ENCODE measurements at places on chromosomes 11 and 22.

DNA sequence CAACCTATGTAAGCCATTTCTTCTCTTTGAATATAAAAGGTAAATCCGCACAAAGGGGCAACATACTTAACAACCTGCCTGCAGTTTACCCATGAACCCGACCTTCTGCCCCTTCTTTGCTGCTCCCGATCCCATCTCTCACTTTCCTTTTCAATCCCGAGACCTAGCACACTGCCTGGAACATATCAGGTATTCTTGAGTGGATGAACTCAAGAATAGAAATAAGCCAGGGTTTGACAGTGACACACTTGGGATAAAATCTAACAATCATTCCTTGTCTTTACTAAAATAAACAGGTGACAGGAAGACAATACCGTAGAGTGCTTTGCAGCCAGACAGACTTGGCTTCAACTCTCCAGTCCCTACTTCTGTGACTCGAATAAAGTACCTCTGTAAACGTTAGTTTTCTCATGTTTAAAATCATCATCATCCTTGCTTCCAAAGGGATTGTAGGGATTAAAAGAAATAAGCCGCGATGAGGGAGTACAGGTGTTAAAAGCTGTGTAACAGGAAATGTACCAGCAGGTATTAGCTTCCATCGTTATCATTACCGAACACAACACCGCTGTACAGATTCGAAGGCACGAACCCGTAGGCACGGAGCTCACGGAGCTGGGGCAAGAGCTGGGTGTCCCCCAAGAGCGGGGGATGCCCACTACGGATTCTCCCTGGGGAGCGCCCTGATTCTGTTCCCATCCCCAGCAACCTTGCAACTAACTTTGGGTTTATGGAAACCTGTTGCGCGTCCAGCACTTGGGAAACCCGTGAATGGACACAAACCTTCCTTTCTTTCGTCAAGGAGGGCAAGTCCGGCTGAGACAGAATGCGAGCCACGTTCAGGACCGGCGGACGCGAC, 720 bp downstream of the UFD1 start:
- peak; percentile 7 for DNase-seq

DNA sequence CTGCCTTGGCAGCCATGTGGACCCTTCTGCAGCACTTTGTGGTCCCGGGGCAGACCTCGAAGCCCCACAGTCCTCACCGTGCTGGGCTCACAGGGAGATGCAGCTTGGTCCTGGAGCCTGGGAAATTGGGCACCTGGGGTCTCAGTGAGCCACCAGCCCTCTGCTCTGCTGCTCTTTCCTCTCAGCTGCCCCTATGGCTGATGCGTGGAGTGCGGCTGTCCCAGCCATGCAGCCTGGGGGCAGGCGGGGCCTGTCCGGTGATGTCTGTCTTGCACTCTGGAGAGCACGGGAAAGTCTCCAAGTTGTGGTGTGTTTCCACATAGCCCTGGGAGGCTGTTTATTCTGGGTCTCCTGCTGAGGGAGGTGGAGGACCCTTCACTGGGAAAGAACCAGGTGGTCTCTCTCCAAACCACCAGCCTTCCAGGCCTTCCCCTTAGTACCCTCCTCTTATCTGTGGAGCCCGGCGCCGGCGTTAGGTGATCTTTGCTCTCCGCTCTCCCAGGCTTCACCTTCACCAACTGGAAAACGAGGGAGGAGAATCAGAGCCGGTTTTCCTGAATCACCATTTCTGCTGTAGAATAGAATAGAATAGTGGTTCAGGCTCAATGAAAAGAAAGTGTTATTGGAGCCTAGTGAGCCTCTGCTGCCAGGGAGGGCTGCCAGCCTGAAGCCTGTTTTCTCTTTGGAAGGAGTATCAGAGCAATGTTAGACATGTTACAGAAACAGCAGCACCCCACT, 41.2 kb upstream of the GRAMD4 start:
- DNase-seq: no peak

GRCh38 chr11:91730057-91730456, 494.6 kb upstream of the FAT3 start:
- DNase-seq: no peak

DNA sequence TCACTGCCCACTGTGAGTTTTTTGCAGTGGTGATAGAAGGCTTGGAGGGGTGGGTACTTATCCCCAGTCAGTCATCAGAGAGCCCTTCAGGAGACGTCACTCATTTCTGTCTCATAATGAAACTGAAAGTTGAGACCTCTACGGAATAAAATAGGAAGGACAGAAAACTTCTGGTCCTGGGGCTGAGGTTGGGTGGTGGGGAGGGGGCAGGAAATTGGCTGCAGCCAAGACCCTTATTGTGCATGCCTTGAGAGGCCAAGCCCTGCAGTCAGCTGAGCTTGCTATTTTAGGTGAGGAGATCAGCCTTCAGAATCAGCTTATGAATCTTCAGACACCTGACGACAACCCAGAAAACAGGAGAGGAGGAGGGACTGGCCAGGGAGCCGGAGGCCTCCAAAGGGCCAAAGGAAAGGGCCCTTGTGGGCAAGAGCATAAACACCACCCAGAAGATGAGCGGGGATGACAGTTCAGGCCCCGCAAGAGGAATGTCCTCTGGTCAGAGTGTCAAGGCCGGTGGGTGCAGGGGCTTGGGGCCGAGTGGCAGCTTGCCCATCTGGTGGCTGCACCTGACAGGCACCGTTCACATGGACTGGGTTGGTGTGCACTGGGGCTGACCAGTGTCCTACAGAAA, 17.9 kb upstream of the ADA2 start:
- no peak for DNase-seq

DNA sequence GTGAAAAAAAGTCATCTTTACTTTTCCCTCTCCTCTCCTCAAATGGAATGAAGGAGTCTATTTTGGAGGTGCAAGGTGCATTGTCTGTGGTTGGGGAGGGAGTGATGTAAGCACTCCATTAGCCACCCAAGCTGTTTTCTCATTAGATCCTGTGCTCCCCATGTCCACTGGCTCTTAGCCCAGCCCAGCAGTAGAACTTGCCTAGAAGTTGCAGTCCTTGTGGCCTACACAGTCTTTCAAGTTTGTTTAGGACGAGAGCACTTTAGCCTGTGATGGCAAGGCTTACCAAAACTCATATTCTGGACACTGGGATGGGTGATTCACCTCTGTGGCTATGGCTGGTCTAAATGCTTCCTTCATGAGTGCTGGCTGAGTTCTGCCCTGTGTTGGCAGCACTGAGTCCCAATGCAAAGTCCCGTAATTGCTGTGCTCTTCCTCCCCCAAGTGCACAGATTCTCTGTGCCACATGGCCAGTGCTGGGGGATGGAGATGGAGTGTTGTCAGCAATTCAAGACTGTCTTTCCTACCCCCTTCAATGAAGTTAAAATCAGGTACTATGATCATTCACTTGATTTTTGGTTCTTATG, 15.8 kb downstream of the SLC22A25 start:
- DNase-seq: no peak

DNA sequence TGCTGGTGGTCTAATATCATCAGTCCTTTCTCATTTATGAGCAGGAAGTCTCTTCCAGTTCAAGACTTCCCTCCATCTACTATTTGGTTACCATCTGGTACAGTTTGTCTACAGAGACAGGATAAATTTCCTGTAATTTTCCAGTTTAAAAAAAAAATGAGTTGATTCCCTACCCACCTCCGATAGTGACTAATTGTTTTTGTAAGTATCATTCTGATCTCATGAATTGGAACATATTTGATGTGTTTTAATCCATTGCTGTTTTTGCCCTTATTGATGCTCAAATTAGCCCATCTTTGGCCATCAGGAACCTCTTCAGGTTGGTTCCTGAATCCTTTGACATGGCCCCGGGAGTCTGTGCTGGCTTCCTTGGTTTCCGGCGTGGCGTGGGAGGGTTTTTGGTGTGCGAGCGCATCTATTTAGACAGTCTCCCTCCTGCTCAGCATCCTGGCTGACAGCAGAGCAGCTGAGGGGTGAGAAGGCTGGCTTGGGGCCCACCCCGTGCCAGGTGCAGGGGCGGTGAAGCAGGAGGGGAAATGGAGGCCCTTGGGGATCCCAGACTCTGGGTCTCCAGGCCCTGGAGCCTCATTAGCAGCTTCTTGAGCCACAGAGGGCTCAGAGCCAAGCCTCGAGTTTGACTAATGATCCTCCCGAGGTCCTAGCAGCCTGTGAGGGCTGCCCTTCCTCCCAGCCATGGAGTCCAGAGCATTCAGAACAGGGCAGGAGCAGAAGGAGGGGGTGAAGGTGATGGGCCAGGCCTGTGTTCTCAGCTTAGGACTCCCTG, 6.8 kb downstream of the OMP start:
- DNase-seq: peak; percentile 65

- no peak for DNase-seq
Observed at GRCh38 chr11:9089061-9089460, 2.3 kb downstream of the SCUBE2 start.

Data from cardiac fibroblast (primary cell).